ENCODE measurements at places on chromosomes 12 and 14. TPM values are rescaled to one million over a fixed set of nuclear protein-coding genes. Genes with fewer than 3 reads are reported as not detected.
A peak's percentile ranks its signal among the peaks of the same experiment; 100 is the strongest.

TAS2R46 gene
- not detected for polyA plus RNA-seq

RNASE7 gene
- 0.42 TPM for polyA plus RNA-seq

MYO1H gene
- polyA plus RNA-seq: 2.5 TPM

RNU4-1 gene
- not detected for polyA plus RNA-seq

OASL gene
- 0.12 TPM for polyA plus RNA-seq

PTPRO gene
- polyA plus RNA-seq: 195 TPM

RNASE1 gene
- 112 TPM for polyA plus RNA-seq

SERPINA5 gene
- 10.2 TPM for polyA plus RNA-seq

CLEC4E gene
- 1.4 TPM for polyA plus RNA-seq

DNA sequence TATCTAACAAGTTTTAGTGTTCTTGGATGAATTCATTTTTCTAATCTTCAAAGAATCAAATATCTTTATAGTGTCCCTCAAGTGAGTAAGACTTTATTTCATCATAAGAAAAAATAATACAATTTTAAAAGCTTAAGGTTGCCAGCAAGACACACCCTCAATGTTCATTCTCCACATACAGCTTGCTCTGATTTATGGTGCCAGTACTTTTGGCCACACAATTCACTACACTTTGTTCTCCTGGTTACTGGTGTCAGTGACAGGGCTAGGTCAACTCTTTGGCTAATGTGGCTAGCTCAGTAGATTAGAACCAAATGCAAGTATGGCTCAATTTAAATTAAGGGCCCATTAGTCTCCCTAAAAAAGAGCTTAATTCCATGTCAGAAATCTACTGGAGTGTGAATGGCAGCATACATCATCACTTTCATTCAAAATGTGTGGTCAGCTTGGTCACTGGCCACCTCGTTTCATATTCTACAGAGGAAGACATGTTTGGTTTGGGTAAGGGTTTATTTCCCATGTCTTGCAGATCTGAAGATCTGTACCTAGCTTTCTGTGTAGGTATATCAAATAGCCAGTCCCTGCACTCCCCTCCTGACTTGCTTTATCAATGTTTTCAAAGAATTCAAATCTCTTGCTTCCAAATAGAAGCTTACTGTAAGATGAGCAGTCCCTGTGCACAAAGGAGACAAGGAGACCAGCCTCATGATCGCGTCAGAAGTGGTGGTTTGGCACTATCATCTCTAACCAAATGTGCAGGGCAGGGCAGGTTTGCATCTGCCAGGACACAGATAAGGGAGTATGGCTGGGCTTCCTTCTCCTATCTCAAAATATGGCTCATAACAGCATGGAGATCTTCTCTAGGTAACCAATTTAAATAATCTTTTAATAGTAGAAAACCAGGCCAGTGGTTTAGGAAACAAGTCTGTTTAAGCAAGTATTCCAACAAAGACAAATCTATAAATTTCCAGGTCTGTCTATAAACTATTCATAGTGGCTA is 31.3 kb downstream of the HECTD4 start:
- DNase-seq: no peak

DNA sequence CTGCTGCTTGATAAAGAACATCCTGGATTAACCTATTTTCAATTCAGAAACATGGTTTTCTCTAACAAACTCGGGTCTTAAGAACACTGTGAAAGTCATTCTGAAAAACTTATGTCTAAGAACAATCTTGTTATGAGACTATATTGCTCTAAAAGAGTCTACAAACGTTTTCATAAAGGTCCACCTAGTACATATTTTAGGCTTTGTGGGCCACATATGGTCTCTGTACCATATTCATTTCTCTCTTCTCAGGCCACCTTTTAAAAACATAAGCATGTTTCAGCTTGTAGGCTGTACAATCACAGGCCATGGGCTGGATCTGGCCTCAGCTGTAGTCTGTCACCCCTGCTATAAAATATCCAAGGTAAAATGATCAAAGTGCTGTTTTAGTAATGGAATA is 39.9 kb downstream of the PPP4R3A start:
- DNase-seq: no peak

DNA sequence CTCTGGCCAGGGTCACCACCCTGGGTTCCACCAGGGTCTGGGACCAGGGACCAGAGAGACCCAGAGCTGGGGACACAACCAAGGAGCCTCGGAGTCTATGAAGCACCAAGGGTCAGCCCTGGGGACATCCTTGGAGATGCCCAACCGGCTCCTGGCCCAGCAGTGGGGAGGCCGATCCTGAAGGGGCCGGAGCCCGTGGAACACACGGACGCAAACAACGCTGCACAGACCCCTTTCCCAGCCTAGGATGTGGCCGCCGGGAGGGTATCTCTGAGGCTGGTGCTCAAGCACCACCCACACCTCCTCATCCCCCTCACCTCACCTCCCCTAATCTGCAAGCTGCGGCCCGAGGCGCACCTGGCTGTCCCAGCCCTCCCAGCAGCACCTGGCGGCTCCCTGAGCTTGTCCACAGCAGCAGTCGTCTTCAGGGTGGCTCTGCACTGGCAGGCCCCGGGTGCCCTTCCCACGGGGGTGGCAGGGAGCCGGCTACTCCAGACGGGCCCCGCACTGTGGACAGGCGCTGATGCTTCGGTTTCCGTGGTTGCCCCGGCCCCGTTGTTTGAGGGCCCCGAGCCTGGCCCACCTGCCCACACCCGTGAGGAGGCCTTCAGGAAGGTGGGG is 146.8 kb upstream of the C14orf180 start:
- no peak for DNase-seq

- no peak for DNase-seq
Observed at GRCh38 chr14:67746927-67747326, 45.2 kb downstream of the RDH12 start.

DNA sequence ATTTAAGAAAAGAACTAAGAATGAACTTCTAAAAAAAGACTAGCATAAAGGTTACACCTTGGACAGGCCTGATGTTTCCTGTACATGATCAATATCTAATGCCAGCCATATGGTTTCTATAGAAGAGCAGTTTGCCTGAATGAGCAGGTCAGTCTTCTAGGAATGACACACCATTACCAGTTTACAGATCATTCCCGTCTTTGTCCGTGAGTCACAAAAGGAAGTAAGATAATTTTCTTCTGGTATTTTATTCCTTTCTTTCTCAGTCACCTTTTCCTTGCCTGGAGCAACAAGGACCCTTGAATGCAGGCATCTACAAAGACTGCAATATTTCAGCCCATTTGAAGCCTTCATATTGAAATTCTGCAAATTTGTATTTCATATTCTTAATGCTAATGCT is 44.6 kb upstream of the CNTN1 start:
- DNase-seq: no peak

DNA sequence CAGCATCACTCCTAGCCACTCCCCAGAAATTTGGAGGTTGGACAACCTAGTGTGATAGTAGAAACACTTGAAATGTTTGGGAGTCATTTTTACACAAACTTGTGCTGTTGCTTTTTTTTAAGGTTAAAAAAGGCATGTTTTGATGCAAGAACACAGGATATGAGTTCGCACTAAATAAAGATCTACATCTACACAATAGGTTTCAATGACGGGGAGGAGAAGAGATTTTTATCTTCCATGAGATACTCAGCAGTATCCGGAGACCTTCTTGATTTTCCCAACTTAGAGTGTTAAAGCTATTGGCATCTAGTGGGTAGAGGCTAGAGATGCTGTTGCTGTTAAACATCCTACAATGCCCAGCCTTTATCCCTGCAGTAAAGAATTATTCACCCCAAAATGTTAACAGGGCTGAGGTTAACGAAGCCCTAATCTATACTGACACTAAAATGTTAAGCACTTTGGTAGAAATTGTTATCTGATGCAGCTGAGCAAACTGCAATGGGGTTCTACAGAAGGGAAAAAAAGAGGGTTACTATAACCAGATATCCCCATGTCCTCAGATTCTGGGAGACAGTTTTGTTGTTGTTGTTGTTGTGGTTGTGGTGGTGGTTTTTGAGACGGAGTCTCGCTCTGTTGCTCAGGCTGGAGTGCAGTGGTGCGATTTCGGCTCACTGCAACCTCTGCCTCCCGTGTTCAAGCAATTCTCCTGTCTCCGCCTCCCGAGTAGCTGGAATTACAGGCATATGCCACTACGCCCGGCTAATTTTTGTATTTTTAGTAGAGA is 14.0 kb upstream of the PCNX1 start:
- no peak for DNase-seq

GRCh38 chr14:21317398-21317797 is 37.5 kb downstream of the RPGRIP1 start:
- DNase-seq: no peak

DNA sequence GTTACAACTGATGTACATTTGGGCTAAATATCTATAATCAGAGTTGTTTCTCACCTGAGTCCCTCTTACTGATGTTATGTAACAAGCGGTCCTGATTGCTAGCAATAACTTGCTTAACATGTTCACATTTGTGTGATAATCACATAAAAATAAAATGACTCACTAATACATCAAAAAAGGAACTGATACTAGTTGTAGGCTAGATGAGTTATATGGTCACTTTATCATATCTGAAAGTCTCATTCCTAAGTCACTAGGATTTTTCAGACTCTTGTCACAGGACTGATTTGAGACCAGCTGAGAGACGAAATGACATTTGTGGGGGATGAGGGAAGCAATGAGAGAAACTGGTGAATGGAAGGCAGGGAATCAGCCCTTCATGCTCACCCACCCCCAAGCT is 34.3 kb downstream of the NKX2-1 start:
- DNase-seq: no peak

DNA sequence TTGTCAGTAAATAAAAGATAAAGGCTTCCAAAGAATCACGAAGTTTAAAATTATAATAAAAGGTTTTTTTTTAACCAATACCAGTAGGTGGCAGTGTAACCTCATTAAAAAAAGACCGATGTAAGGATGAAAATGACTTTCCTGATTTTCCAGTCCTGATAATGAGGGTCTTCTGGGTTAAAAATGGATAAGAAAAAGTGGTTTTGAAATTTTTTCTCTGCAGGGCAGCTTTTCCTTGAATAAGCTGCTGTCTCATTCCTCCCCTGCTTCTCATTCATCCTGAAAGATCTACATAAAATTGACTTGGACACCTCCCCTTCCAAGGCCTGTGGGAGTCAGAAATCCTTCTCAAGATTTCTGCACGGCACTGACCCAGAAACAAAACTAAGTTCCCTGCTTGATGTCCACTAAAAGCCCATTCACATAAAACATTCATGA is 58.9 kb upstream of the FBXO33 start:
- DNase-seq: peak; percentile 36

DNA sequence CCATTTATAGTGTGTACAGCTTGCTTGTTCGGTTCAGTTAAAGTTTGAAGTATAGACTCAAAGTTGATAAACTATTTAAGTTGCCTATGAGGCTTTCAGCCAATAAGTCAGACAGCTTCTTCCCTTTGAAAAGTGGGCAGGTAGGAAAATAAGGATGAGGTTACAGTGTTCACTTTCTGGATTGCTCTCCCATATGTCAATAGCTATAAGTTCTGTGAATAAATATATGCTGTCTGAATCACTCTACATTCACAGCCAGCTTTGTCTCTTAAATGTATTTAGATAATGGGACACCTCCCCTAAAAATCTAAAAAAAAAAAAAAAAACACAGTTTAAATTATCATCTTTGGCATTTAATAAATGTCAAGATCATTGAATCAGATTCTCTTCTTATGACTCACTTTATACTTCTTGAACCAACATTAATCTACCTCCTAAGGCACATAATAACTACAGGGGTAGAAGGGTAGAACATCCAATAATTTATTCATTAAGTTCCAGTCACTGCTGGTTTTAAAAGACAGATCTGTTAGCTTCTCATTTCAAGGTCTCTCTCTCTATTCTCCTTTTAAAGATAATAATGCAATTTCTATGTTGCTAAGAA is 126.4 kb upstream of the PCED1B start:
- no peak for DNase-seq

GRCh38 chr14:79840103-79840502 is 371.2 kb downstream of the DIO2 start:
- no peak for DNase-seq

- DNase-seq: no peak
Observed at GRCh38 chr12:128840862-128841468, 12.3 kb upstream of the GLT1D1 start.

- no peak for DNase-seq
Observed at GRCh38 chr12:26749781-26750180, 83.2 kb downstream of the ITPR2 start.

DNA sequence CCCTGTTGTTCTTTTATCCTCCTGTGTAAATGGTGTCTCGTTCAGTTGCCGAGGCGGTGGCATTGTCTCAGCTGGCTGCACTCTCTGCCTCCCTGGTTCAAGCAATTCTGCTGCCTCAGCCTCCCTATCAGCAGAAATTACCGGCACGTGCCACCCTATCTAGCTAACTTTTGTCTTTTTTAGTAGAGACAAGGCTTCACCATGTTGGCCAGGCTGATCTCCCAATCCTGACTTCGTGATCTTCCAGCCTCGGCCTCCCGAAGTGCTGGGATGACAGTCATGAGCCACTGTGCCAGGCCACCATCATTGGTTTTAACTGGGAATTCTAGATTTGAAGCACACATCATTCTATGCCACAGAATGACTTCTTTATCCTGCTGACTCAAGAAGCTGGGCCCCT is 175.3 kb upstream of the ALG10B start:
- no peak for DNase-seq

GRCh38 chr14:32633224-32633859 is 304.2 kb downstream of the AKAP6 start:
- DNase-seq: no peak

- no peak for DNase-seq
Observed at GRCh38 chr12:50051101-50051806, 6.1 kb upstream of the ASIC1 start.

- DNase-seq: no peak
Observed at GRCh38 chr14:61150851-61151250, 130.3 kb downstream of the TMEM30B start.

GRCh38 chr12:122747224-122748135 is 5.1 kb upstream of the DENR start:
- DNase-seq: no peak

GRCh38 chr12:105206686-105207374 is 29.1 kb downstream of the APPL2 start:
- peak; percentile 40 for DNase-seq

DNA sequence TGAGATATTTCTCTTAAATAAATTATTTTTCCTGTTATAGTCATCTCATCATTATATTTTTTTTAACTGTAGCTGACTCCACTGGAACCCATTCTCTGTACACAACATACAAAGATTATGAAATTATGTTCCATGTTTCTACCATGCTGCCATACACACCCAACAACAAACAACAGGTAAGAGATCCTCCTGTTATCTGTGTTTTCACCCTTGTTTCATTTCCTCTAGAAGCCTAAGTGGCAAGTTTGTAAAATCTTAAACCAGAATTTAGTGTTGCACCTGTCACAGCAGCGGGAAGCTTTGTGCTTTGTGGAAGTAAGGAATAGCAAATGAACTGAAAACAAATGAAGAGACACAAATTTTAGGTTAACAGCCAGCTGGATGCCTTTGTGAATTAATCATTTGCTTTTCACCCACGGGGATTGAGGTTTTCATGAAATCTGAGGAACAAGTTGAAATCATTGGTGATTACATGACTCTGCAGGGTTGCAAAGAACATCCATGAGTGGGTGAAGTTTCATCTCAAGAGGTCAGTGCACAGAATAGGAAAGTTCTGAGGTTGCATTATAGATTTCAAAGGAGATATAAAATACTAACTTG is 273.9 kb upstream of the RGS6 start:
- DNase-seq: no peak

GRCh38 chr12:42766026-42766425 is 176.5 kb upstream of the PRICKLE1 start:
- DNase-seq: no peak

GRCh38 chr14:49957089-49957852 is 64.4 kb downstream of the ARF6 start:
- no peak for DNase-seq
